ENCODE measurements at places on chromosomes 13 and 19.

GRCh38 chr19:45020071-45020470 lies 18.8 kb upstream of the CLASRP start:
- no peaks in the 10 kb centered on the region for H3K4me1 ChIP-seq
- no peaks in the 10 kb centered on the region for H3K27me3 ChIP-seq
- H3K4me3 ChIP-seq, result no peak overlapping the region
- no peaks in the 10 kb centered on the region for H3K36me3 ChIP-seq
- no peak overlapping the region for H3K27ac ChIP-seq

DNA sequence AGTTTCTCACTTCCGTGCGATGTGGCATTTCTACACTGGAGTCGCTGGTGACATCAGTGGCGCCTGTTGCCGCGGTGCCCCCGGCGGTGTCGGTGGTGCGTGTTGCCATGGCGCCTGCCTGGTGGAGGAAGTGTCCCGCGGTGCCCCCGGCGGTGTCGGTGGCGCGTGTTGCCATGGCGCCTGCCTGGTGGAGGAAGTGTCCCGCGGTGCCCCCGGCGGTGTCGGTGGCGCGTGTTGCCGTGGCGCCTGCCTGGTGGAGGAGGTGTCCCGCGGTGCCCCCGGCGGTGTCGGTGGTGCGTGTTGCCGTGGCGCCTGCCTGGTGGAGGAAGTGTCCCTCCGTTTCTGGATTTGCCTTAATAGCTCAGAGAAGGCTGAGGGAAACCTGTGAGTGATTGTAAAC lies 127.6 kb downstream of the KDM4B start:
- no peak overlapping the region for H3K27ac ChIP-seq
- H3K27me3 ChIP-seq, result no peaks in the 10 kb centered on the region
- 0 out of 2 replicates have a peak, but pooled peaks cover 10% of the 10 kb centered on the region for H3K36me3 ChIP-seq
- no peak overlapping the region for H3K4me3 ChIP-seq
- DNase-seq, result no peak
- H3K4me1 ChIP-seq, result no peaks in the 10 kb centered on the region

- no peaks in the 10 kb centered on the region for H3K36me3 ChIP-seq
- H3K4me1 ChIP-seq, result no peaks in the 10 kb centered on the region
- H3K27me3 ChIP-seq, result no peaks in the 10 kb centered on the region
- H3K27ac ChIP-seq, result no peak overlapping the region
These were observed 7.8 kb upstream of the CDK8 start for GRCh38 chr13:26246154-26246553.

- peaks cover 7% of the 10 kb centered on the region for H3K4me1 ChIP-seq
- DNase-seq, result no peak
- H3K27ac ChIP-seq, result no peak overlapping the region
- H3K27me3 ChIP-seq, result peaks cover 43% of the 10 kb centered on the region
- H3K4me3 ChIP-seq, result peak overlapping the region; percentile 24
These were observed 115.1 kb downstream of the KCNRG start for GRCh38 chr13:50130123-50130946.

- no peak overlapping the region for H3K27ac ChIP-seq
- no peak overlapping the region for H3K4me3 ChIP-seq
- H3K27me3 ChIP-seq, result no peaks in the 10 kb centered on the region
- no peaks in the 10 kb centered on the region for H3K36me3 ChIP-seq
- no peaks in the 10 kb centered on the region for H3K4me1 ChIP-seq
These were observed 1.2 kb downstream of the TNFRSF19 start for GRCh38 chr13:23571431-23571830.

- H3K36me3 ChIP-seq, result no peaks in the 10 kb centered on the region
- no peaks in the 10 kb centered on the region for H3K27me3 ChIP-seq
- no peak overlapping the region for H3K4me3 ChIP-seq
- no peak overlapping the region for H3K27ac ChIP-seq
- H3K4me1 ChIP-seq, result no peaks in the 10 kb centered on the region
- DNase-seq, result no peak
These were observed 46.7 kb downstream of the NOTCH3 start for GRCh38 chr19:15154002-15154612.
